NCI-H2081 (cell line): ENCODE measurements at places on chromosomes 5 and 9.
A peak's percentile ranks its signal among the peaks of the same experiment; 100 is the strongest.

DNA sequence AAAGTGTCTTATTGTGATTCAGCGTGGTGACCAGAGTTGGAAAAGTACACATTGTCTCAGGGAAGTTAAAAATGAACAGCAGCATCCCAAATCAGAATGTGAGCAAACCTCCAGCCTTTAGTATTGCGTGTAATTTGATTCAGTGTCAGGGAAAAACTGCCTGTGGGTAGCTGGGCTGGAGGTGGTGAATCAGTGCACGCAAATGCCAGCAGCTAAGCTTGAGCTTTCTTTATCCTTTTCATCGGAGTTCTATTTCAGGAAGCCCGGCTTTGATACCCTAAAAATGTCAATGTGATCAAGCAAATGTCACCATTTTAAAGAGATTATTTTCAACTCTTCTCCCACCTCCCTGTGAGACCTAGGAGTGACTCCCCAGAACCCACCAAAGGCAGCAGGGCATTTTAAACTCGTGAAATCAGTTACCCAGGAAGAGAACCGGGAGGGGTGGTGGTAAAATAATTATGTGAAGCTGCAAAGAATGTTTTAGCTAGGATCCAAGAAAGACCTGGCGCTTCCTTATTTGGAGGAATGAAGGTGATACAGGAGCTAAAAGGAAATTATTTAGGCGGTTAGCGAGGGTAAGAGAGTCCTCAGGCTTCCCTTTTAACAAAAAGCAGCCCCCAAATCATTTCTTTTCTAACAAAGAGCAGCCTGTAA lies 25.7 kb upstream of the C5orf47 start:
- DNase-seq: no peak

GRCh38 chr9:132991351-132992300 lies 13.1 kb downstream of the GFI1B start:
- no peak for DNase-seq

DNA sequence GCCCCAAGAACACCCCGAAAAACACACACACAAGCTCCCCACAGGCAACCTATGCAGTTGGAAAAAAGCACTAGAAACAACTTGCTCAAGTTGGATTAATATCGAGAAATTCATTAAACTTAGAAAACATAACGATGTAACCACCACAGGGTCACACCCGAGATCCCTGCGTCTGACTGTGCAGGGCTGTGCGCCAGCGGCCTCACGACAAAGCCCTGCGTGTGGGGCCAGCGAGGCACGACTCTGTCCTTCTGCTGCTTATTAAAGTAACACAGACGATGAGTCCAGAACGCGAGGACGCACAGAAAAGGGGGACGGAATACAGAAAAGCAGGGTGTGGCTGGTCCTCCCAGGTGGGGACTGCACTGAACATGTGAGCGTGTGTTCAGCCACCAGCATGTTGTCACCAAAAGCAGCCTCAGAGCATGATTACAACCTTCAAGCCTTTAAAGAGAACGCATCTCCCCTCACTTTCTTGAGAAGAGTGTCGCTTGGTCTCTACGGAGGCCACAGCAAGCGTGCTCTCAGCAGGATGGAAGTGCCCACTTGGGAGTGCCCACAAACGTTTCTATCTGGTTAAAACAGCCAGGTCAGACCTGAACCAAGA lies 14.4 kb downstream of the SLC12A7 start:
- no peak for DNase-seq

- DNase-seq: peak; percentile 93
Observed at GRCh38 chr9:116687074-116687753, at the start of gene TRIM32. TRIM32 (plus strand) TSS chr9:116687305; CDS start chr9:116697743, 10,438 bp downstream.

GRCh38 chr9:74855072-74855471 lies 32.6 kb downstream of the TRPM6 start:
- DNase-seq: no peak
